ENCODE measurements at places on chromosomes 1 and 21.

GRCh38 chr1:233132445-233132844 is 163.1 kb downstream of the PCNX2 start:
- DNase-seq = no peak

- no peak for DNase-seq
These were observed 24.0 kb upstream of the COL16A1 start for GRCh38 chr1:31727849-31728248.

- DNase-seq = no peak
These were observed 17.6 kb downstream of the NES start for GRCh38 chr1:156659661-156659987.

GRCh38 chr1:1942753-1943656 is 23.9 kb upstream of the TMEM52 start:
- no peak for DNase-seq

- no peak for DNase-seq
These were observed 12.1 kb downstream of the MCL1 start for GRCh38 chr1:150567341-150567716.

DNA sequence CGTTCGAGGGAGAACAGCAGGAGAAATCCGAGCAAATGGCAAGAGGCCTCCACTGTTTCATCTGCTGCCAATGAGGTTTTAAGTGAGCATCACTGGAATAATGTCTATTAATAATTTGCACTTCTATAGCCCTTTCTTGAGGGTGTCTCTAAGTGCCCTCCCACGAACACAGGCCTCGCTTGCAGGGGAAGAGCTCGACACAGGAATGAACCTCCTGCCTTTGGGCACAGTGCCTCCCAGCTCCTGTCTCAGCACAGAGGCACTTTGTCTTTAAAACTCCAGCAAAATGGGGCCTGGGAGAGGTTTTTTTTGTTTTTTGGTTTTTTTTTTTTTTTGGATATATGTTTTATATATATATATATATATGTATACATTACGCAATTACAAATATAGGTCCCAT is 56.6 kb downstream of the OLIG1 start:
- no peak for DNase-seq

- DNase-seq = no peak
These were observed 38.2 kb upstream of the DIP2A start for GRCh38 chr21:46420241-46421190.

- DNase-seq = no peak
These were observed 244.8 kb upstream of the VAMP3 start for GRCh38 chr1:7526196-7526866.

DNA sequence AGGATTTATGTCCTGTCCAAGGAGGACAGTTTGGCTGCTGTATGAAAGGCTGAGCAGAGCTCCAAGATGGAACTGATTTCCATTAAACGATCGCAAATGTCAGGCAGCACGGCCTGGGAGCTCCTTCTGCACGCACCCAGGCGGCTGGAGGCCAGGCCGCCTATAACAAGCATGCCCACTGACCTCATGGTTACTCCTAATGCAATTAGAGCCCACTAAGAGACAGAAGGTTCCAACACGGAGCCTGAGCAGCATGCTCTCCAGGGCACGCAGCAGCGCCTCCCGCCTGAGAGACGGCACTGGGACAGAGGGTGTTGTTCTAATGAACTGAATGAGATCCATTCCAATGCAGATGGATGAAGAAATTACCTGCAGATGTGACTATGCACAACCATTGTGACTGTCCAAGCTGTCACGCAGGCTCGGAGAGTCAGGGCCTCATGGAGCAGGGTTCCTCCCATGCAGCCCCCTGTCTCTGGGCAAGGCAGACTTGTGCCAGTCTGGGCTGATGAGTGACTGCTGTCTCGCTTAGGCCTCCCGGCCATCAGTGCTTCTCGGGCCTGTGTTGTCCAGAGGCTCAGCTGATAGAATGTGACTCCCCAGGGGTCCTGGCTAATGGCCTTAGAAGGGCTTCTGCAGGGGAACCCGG is 25.2 kb upstream of the CDCA8 start:
- no peak for DNase-seq

DNA sequence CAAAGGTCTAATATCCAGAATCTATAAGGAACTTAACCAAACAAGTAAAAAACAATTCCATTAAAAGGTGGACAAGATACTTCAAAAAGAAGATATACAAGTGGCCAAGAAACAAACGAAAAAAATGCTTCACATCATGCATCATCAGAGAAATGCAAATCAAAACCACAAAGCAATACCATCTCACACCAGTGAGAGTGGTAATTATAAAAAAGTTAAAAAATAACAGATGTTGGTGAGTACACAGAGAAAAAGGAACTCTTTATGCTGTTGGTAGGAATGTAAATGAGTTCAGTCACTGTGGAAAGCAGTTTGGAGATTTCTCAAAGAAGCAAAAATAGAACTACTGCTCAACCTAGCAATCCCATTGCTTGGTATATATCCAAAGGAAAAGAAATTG is 218.6 kb downstream of the SLC44A5 start:
- no peak for DNase-seq

DNA sequence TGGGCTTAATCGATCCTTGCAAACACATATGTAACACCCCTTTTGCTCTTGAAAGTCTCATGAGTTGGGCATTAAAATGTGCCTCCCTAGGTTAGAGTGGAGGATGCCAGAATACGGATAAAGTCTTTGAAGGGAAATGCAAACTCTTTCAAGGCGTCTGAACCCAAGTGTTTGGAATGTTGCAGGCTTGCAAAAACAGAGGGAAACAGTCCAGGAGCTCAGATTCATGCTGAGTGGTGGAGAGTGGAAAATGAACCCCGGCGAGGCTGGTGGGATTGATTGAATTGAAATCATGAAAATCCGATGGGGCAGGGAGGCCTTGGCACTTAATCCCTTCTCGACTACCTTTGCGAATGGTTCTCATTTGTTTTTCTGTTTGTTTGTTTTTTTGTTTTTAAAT is 175.5 kb downstream of the PGBD5 start:
- no peak for DNase-seq

DNA sequence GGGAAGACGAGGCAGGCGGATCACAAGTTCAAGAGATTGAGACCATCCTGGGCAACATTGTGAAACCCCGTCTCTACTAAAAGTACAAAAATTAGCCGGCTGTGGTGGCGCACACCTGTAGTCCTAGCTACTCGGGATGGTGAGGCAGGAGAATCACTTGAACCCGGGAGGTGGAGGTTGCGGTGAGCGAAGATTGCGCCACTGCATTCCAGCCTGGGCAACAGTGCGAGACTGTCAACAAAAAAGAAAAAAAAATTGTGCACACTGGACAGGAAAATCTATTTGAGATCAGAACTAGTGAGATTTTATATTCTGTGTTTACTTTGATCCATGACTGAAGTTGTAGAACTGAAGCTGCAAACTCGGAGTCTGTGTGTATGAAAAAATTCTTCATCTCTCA is 40.2 kb downstream of the SNRPE start:
- no peak for DNase-seq

DNA sequence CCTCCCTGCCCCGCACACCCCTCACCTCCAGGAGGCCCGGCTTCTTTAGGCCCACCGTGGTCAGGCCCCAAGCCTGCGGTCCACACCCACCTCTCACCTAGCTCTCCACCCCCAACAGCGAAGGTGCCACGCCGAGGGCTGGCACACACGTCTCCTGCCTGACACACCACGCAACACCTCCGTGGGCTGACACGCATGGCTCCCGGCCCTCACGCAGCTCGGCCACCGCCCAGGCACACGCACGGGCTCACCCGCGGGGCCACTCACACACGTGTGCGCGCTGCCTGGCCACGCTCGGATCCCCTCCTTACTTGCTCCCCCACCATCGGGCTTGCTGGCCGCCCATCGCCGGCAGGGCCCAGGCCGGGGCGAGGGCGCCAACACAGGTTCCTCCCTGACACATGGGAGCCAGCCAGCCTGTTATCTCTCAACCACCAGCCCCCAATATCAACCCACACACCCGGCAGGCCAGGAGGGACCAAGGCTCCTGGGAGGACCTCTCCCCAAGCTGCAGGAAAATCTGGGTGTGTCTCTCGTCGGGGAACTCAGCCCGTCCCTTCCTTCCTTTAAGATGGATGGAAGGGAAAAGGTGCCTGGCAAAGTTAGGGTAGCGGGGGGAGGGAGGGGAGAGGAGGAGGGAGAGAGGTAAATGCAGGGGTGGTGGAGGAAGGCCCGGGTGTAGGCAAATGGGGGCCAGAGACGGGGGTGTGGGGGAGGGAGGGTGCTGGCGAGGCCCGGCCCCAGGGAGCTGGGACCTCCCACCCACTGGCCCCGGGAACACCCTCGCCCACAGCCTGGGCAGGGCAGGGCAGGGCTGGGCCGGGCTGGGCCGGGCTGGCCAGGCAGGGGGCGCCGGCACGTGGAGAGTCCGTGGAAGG is 546 bp downstream of the ELOVL1 start:
- DNase-seq = no peak

DNA sequence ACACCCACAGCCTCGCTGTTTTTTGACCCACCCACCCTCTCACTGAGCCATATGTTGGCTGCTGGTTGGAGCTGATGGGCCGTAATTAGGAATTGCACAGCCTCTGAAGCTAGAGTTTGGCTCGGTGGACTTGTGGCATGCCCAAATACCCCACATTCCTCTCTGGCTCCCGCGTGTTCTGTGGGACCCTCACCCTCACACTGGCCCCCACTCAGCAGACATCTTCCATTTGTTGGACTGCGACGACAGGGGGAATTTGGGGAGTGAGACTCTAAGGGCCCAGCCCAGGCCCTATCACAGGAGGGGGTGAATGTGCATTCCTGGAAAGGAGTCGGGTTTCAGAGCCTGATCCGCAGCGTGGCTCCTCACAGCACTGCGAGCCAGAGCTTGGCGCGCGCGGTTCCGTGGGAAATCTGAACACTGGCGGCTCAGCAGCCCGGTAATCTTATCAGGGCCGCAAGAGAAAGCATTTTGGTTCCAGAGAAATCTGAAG is 5.2 kb downstream of the RCSD1 start:
- DNase-seq = no peak

GRCh38 chr1:29525941-29526340 is 289.6 kb downstream of the PTPRU start:
- no peak for DNase-seq

DNA sequence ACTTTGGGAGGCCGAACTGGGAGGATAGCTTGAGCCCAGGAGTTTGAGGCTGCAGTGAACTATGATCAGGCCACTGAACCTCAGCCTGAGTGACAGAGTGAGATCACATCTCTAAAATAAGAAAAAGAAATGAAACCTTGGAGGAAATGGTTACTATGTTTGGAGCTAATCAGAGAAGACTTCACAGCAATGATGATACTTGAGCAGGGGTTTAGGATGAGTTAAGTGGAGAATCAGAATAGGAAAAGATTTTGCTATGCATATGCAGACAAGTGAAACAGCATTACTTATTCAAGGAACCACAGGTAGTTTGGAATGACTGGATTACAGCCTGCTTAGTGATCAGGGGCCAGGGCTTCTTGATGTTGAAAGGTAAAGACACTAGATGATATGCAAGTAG is 1.3 kb upstream of the CD5L start:
- no peak for DNase-seq

DNA sequence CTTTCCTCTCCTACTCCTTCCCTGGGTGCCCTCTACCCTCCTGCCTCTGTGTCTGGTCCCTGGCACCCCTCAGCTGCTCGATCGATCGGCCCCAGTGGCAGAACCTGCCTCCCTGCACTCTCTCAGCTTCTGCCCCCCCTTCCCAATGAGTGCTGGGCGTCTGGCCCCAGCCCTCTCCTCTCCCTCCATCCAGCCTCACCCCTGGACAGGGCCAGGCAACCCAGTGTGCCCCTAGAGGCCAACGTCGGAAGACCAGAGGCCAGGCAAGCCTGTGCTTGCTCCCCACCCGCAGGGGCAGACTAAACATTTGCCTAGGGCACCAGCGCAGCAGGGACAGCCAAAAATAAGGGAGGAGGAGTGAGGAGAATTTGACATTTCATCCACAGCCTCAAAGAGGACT is 43.5 kb downstream of the LGR6 start:
- DNase-seq = no peak

DNA sequence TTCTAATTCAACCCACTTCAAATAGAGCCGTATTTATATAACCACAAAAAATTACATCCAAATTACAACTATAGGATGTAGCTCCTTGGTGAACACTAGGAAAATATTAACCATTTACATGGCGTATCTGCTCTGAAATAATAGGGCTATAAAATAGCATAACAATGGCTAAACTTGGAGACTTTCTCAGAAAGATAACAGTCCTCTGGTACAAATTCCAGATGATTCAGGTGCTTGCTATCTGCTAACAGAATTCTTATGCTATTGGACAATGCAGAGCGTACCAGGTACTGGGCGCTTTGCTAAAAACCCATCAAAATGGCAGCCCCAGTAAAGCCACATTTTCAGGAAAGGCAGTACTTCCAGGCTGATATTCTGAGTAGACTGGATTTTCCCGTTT is 209.7 kb upstream of the C8B start:
- DNase-seq = no peak

DNA sequence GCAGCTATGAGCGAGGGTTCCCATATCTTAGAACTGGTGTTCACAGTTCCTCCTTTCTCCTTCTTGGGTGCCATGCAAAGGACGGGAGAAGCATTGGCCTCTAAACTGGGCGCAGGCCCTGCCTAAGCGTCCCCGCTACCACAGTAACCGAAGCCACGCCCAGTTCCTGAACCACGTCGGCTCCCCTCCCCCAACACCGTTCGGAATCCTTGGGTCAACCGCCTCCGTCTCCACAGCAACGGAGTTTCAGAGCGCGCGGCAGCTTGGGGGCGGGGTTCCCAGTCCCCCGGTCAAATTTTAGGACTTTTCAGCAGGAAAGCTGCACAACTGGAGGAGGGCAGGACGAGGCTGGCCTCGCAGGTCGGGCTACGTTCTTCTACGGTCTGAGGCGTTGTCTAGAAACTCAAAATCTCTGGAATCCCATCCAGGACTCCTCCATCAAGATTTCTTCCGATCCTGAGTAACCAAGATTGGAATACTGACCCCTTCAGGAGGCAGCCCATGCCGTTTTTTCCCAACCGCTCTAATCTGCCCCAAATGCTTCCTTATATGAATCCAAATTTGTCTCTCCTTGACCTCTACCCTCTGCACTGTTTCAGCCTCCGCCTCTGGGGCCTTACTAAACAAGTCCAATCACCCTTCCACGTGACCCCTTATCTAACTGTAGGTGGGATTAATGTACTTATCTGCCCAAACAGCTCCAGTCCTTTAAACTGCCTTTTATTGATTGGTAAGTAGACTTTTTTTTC is at the start of gene SPAG17:
TSS of gene SPAG17 (minus strand) at position 145 of the 749 bp plus-strand sequence. CDS start at position 74, 71 bp downstream.
- no peak for DNase-seq

DNA sequence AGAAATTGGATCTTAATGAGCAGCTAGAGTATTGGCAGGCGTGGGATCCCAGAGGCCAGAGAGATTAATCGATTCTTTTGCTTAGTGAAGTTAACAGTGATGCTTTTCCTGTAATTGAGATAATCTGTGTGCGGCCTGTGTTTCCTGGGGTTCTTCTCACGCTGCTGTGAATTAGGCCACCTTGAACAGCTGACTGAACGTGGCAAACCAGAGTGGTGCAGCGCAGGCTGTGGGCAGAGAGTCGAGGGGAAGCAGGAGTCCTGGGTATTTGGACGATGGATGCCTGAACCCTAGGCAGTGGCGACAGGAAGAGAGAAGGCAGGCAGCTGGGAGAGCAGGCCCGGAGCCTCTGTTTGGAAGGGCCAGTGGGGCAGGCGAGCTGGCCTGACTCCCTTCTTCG is 51.7 kb downstream of the RYR2 start:
- DNase-seq = no peak
